ENCODE measurements at places on chromosomes 7 and 10. TPM values are rescaled to one million over a fixed set of nuclear protein-coding genes. Genes with fewer than 3 reads are reported as not detected.

Gene CARD11
- total RNA-seq: 16.9 TPM

Gene TPST1
- 58.8 TPM for total RNA-seq

Gene STEAP1B
- not detected for total RNA-seq

Gene TWIST1
- total RNA-seq: 20.9 TPM

Gene TBRG4
- total RNA-seq: 124 TPM

Gene PRF1
- not detected for total RNA-seq

Gene DPYSL4
- total RNA-seq: 18.4 TPM

Gene GPR37
- 1.3 TPM for total RNA-seq

Gene ACBD7
- total RNA-seq: 9.3 TPM

Gene GJD4
- total RNA-seq: not detected

Gene PHKG1
- total RNA-seq: not detected
